Melanocyte of skin (primary cell): ENCODE measurements at places on chromosomes 16 and 17. TPM values are rescaled to one million over a fixed set of nuclear protein-coding genes. Genes with fewer than 3 reads are reported as not detected.

Gene LITAFD
- total RNA-seq, result not detected in 2 replicates

Gene CUEDC1
- 16.0 and 16.3 TPM in 2 replicates for total RNA-seq

Gene STX1B
- 0.67 and 0.77 TPM in 2 replicates for total RNA-seq

Gene CES3
- under 0.01 TPM in 1 of 2 replicates, not detected in the other for total RNA-seq

Gene TIMP2
- total RNA-seq, result 172 and 188 TPM in 2 replicates

Gene PKMYT1
- 15.6 and 16.5 TPM in 2 replicates for total RNA-seq

Gene SBK1
- under 0.01 TPM in 1 of 2 replicates, not detected in the other for total RNA-seq

Gene TPSAB1
- total RNA-seq, result not detected in 2 replicates

Gene ABI3
- total RNA-seq, result not detected in 2 replicates

Gene KCNAB3
- total RNA-seq, result 0.69 and 0.73 TPM in 2 replicates

Gene EIF1
- 67.3 and 78.2 TPM in 2 replicates for total RNA-seq

Gene TAT
- total RNA-seq, result not detected in 2 replicates

Gene CKLF
- total RNA-seq, result 84.8 and 99.2 TPM in 2 replicates

Gene CCL17
- total RNA-seq, result 0.33 TPM in 1 of 2 replicates, not detected in the other

Gene SLC16A11
- not detected in 2 replicates for total RNA-seq

Gene MPP2
- total RNA-seq, result 0.34 and 0.73 TPM in 2 replicates

Gene SLC12A3
- total RNA-seq, result not detected in 2 replicates

Gene CD300LF
- not detected in 2 replicates for total RNA-seq

Gene ZNF689
- 37.3 and 79.6 TPM in 2 replicates for total RNA-seq

Gene CES5A
- under 0.01 TPM in 1 of 2 replicates, not detected in the other for total RNA-seq

Gene CD7
- total RNA-seq, result under 0.01 TPM in 1 of 2 replicates, not detected in the other

Gene NPIPB6
- total RNA-seq, result 3.3 TPM in 1 of 2 replicates, not detected in the other

Gene PIK3R5
- total RNA-seq, result 0.15 and 0.33 TPM in 2 replicates

Gene FOXF1
- under 0.01 TPM in 1 of 2 replicates, not detected in the other for total RNA-seq

Gene DOC2B
- total RNA-seq, result not detected in 2 replicates

Gene TOM1L2
- total RNA-seq, result 45.8 and 65.1 TPM in 2 replicates

Gene TMEM106A
- 2.7 and 6.3 TPM in 2 replicates for total RNA-seq

Gene TERB1
- under 0.01 TPM in 1 of 2 replicates, not detected in the other for total RNA-seq

Gene GAST
- total RNA-seq, result not detected in 2 replicates

Gene SLC4A1
- total RNA-seq, result under 0.01 TPM in 1 of 2 replicates, not detected in the other

Gene SLFN14
- not detected in 2 replicates for total RNA-seq

Gene FA2H
- not detected in 2 replicates for total RNA-seq

Gene TEX19
- under 0.01 TPM in 1 of 2 replicates, not detected in the other for total RNA-seq

Gene RNF157
- 21.7 and 23.3 TPM in 2 replicates for total RNA-seq

Gene TP53TG3
- 0.62 TPM in 1 of 2 replicates, not detected in the other for total RNA-seq

Gene FOXC2
- not detected in 2 replicates for total RNA-seq

Gene DPEP2
- not detected in 2 replicates for total RNA-seq

Gene HBA1
- not detected in 2 replicates for total RNA-seq

Gene SRCAP
- 16.7 and 17.2 TPM in 2 replicates for total RNA-seq

Gene CYB561
- total RNA-seq, result 13.8 and 17.6 TPM in 2 replicates

Gene PPP1R27
- total RNA-seq, result not detected in 2 replicates

Gene ABCA10
- 1.7 and 4.0 TPM in 2 replicates for total RNA-seq

Gene TEX14
- total RNA-seq, result 0.31 and 0.33 TPM in 2 replicates

Gene GNAO1
- 0.34 and 0.36 TPM in 2 replicates for total RNA-seq

Gene MILR1
- 5.0 and 9.4 TPM in 2 replicates for total RNA-seq

Gene DNAH9
- 1.7 and 3.2 TPM in 2 replicates for total RNA-seq

Gene PRSS22
- not detected in 2 replicates for total RNA-seq

Gene CIITA
- 6.9 and 14.3 TPM in 2 replicates for total RNA-seq

Gene TNFRSF17
- total RNA-seq, result not detected in 2 replicates

Gene KRT13
- not detected in 2 replicates for total RNA-seq
